SJSA1 (cell line): ENCODE measurements at places on chromosomes 4 and X.

DNA sequence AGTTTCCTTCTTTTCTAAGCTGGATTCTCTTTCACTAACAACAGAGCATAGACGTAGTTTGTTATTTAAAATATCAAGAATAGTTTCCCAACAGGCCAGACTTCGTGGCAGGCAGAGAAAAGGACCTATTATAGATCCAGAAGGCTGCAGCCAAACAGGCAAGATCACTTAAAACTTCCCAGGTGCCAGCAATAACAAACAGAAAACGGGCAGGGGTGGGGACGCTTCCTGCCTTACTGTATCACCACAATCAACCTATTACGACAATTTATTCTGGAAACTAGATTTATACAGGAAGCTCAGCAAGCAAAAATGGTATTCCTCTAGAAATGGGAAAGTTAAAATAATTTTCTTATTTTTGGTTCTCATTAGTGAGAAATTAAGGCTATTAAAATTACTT, 22.1 kb downstream of the RWDD4 start:
- DNase-seq = no peak

GRCh38 chrX:18946611-18947010, 37.3 kb downstream of the PHKA2 start:
- no peak for DNase-seq

- DNase-seq = no peak
Observed at GRCh38 chr4:25662306-25662705, 6.7 kb downstream of the SLC34A2 start.

GRCh38 chr4:89305028-89305427, 2.6 kb downstream of the GPRIN3 start:
- no peak for DNase-seq

GRCh38 chr4:141912831-141913230, 276.4 kb downstream of the IL15 start:
- no peak for DNase-seq

GRCh38 chr4:155705664-155706063, 39.0 kb downstream of the GUCY1A1 start:
- no peak for DNase-seq

DNA sequence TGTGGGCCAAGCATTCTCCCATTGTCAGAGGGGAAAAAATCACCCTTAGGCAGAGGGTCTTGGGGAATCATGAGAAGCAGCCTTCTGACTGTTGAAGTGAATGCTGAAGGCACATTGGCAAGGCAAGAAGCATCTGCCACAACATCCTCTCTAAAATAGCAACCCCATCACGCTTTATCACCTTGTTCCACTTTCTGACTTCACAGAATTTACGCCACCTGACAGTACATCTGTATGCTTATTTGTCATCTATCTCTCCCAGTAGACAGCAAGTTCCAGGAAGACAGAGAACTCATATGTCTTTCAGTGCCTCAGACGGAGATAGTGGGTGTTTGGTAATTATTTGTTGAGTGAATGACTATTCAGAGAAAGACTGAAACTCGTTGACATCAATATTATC, 68.4 kb upstream of the SCML1 start:
- DNase-seq = no peak

- no peak for DNase-seq
Observed at GRCh38 chr4:159950707-159951106, 847.8 kb downstream of the RAPGEF2 start.

- DNase-seq = peak; percentile 17
Observed at GRCh38 chr4:144894573-144894972, 203.4 kb downstream of the ANAPC10 start.

DNA sequence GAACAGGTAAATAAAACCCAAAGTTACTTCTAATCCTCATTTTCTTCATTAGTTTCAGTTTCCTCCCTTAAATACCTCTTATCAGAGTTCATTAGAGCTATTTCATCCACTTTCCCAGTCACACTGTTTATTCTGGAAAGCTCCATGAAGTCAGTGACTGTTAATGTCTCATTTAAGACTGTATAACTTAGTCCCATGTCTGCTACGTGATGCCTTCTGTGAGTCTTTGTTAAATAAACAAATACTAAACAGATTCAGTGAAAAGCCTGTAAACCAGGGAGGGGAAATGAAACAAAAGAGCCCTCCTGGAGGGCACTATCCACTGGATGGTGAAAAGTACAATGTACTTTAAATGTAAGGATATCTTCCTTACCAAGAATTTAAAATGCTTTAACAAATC, 24.7 kb downstream of the ACE2 start:
- DNase-seq = no peak

GRCh38 chr4:40316333-40316781, 18.8 kb upstream of the CHRNA9 start:
- peak; percentile 63 for DNase-seq

DNA sequence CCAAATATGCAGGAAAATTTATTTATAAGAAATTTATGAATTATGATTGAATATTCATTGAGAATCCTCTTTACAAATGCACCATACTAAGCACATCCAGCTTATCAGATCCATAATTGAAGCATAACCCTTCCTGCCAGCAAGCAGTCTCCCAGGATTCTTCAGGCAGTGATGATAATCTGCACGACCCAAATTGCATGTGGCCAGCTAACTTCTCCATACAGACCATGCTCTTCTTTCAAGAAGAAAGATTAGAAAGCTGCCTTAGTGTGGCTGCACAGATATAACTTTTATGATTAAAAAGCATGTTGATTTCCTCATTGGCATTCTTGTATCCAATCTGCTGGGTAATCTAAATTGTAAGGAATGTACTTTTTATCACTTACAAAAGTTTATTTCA, 3.3 kb upstream of the CBR4 start:
- no peak for DNase-seq

GRCh38 chr4:122450847-122451246, 5.7 kb downstream of the IL2 start:
- DNase-seq = no peak

GRCh38 chr4:88101165-88101564, 57.3 kb downstream of the ABCG2 start:
- DNase-seq = no peak
